Aorta (tissue), 5 donors: ENCODE measurements at places on chromosomes 7 and 10. TPM values are rescaled to one million over a fixed set of nuclear protein-coding genes. Genes with fewer than 3 reads are reported as not detected.

- H3K4me3 ChIP-seq: no peak overlapping the region
- no peak for DNase-seq
- H3K27me3 ChIP-seq: no peaks in the 10 kb centered on the region
- peaks cover under 1% of the 10 kb centered on the region for H3K4me1 ChIP-seq
Measured at GRCh38 chr10:97547962-97548361, 24.6 kb upstream of the ANKRD2 start.

DNA sequence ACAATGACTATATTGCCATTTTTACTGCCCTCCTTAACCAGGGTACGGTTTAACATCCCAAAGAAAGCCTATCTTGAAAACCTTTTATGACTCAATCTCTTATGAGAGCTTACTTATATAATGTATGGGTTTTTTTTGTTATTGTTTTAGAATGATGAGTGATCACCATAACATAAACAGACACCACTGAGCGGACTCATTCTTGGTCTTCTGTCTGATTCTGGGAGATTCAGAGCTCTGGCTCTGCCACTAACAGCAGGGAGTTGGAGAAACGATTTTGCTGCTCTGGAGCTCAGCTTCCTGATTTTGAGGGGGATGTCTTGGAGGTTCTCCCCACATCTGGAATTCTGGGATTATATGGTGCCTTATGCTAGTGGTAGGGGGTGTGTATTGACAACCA is 244.1 kb downstream of the FRMD4A start:
- no peaks in the 10 kb centered on the region for H3K27me3 ChIP-seq
- H3K4me3 ChIP-seq: no peak overlapping the region
- no peak overlapping the region for H3K27ac ChIP-seq
- no peak for DNase-seq

- H3K27ac ChIP-seq: no peak overlapping the region
- H3K4me3 ChIP-seq: no peak overlapping the region
- H3K27me3 ChIP-seq: no peaks in the 10 kb centered on the region
- no peaks in the 10 kb centered on the region for H3K4me1 ChIP-seq
- H3K36me3 ChIP-seq: peaks cover 3% of the 10 kb centered on the region
Measured at GRCh38 chr7:117188376-117188775, 134.5 kb downstream of the WNT2 start.

GRCh38 chr7:26193432-26194207 is 6.9 kb downstream of the HNRNPA2B1 start:
- DNase-seq: no peak
- no peak overlapping the region for H3K4me3 ChIP-seq
- H3K27ac ChIP-seq: no peak overlapping the region
- no peaks in the 10 kb centered on the region for H3K27me3 ChIP-seq

DNA sequence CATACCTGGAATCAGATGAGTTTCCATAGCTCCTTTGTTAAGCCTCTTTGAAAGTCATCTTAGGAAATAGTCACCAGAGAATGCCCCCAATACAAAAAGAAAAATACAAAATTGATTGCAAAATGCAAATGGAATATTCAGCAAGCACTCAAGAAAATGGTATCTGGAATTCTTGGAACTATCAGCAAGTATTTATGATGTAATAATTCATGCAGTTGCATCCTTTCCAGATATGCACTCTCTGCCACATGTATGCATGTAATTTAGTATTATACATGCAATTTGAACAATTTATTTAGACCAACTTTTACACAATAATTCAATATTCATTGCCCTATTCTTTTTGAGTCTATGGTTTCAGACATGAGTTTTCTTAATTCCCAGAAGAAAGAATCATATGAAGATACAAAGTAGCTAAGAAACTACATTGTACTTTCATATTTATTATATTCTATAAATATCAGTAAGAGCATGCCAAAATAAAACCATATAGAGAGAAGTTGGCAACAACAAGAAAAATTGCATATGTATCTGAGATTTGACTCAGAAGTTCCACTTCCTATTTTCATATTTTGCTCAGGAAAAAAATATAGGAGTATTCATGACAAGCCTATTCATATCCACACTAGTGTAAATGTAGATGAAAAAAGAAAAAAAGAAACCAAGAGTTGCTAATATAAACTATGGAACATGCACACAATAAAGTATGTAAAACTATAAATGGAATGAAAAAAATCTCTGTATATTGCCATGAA is 338.5 kb downstream of the SEMA3D start:
- H3K27me3 ChIP-seq: no peaks in the 10 kb centered on the region
- no peak overlapping the region for H3K4me3 ChIP-seq

DNA sequence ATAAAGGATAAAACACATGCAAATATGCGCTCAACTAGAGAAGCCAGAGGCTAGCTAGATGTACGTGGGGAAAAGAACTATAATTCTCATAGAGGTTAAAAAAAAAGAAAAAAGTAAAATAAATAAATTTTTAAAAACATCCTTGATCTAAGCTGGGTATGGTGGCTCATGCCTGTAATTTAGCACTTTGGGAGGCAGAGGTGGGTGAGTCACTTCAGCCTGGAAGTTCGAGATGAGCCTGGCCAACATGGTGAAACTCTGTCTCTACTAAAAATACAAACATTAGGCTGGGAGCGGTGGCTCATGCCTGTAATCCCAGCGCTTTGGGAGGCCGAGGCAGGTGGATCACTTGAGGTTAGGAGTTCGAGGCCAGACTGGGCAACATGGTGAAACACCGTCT is 18.6 kb upstream of the HSPA12A start:
- DNase-seq: no peak
- no peaks in the 10 kb centered on the region for H3K4me1 ChIP-seq
- no peaks in the 10 kb centered on the region for H3K27me3 ChIP-seq
- H3K27ac ChIP-seq: no peak overlapping the region

DNA sequence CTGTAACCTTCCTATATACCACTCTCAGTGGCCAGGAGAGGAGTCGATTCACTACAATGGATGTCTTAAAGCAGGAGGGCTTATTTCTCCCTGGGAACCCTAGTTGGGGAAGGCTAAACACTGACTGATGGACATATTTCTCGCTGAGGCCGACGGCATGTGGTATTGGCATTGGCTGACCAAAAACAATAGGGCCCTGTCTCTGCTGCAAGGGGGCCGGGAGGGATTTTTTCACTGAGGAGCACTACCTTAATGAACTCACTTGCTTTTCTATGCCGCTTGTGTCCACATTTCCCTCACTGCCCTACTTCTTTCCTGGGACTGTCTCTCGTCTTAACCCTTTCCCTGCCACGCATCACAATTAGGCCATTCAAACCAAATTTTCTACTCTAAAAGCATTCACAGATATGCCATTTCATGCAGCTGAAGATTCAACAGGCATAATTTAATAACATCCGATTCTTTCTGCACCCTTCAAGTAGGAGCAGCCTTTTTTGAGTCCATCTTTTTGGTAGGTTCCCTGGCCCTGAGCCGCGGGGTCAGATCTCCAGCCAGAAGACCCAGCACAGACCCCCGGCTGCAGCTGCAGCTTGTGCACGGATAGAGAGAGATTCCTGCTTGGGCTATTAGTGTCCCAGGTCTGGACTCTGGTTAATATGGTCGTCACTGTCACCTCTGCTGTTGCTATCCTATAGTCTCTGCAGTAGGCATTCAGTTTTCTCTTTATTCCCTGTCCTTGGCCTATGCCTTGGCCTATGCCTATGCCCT is 118.7 kb downstream of the HIPK2 start:
- H3K4me1 ChIP-seq: peaks cover 4% of the 10 kb centered on the region
- H3K36me3 ChIP-seq: no peaks in the 10 kb centered on the region
- no peak for DNase-seq
- no peak overlapping the region for H3K4me3 ChIP-seq
- no peak overlapping the region for H3K27ac ChIP-seq

GRCh38 chr10:58661336-58661735 is 148.7 kb downstream of the BICC1 start:
- no peaks in the 10 kb centered on the region for H3K36me3 ChIP-seq
- H3K4me1 ChIP-seq: no peaks in the 10 kb centered on the region
- DNase-seq: no peak
- no peak overlapping the region for H3K27ac ChIP-seq
- H3K4me3 ChIP-seq: no peak overlapping the region

DNA sequence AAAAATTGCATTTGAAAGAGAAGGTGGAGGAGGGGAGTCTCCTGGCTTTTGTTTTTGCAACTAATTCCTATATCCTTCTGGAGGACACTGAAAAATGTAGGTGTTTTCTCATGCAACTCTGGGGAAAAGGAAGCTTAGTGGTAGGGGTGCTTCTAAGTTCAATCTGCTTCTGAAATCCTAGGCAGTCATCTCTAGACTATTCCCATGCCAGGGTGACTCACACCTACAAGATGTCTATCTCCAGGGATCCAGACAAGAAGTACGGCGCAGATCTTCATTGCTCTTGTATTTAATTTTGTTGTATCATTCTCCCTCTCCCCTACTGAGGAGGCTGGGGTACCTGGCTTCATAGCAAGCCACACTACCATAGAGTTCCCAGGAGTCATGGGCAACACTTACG is 258.8 kb downstream of the PHF14 start:
- no peaks in the 10 kb centered on the region for H3K36me3 ChIP-seq
- no peaks in the 10 kb centered on the region for H3K4me1 ChIP-seq
- H3K27ac ChIP-seq: no peak overlapping the region
- no peaks in the 10 kb centered on the region for H3K27me3 ChIP-seq
- H3K4me3 ChIP-seq: no peak overlapping the region

DNA sequence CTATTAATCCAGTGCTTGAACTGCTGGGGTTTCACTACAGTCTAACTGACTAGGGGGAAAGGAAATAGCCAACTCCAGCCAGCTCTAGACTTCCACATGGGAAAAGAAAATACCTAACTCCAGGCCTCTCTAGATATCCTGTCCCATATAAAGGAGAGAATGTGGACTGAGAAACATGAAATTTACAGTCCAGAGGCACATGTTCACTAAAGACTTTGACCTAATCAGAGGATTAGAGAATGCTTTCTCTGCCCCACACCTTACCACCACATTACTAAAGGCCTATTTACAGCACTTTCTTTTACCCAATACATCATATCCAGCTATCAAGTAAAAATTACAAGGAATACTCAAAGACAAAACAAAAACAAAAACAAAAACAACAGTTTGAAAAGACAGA is 164.2 kb downstream of the PCLO start:
- no peaks in the 10 kb centered on the region for H3K4me1 ChIP-seq
- no peak for DNase-seq
- H3K27ac ChIP-seq: no peak overlapping the region
- H3K27me3 ChIP-seq: no peaks in the 10 kb centered on the region

DNA sequence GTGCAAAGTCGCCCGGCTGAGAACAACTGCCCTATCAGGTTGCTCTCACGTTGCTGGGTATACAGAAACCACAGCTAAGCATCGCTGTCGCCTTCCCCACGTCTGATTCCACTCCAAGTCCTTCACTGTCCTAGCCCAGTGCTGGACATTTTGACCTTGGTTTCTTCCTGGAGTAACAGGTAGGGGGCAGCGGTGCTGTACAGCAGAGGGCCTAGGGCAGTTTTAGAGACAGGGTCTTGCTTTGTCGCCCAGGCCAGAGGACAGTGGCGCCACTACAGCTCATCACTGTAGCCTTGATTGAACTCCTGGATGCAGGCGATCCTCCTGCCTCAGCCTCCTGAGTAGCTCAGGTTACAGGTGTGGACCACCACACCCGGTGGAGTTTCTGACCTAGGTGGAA is 2.6 kb downstream of the CLDN15 start:
- no peaks in the 10 kb centered on the region for H3K36me3 ChIP-seq
- no peak overlapping the region for H3K4me3 ChIP-seq
- H3K27ac ChIP-seq: no peak overlapping the region
- H3K4me1 ChIP-seq: no peaks in the 10 kb centered on the region
- H3K27me3 ChIP-seq: no peaks in the 10 kb centered on the region

DNA sequence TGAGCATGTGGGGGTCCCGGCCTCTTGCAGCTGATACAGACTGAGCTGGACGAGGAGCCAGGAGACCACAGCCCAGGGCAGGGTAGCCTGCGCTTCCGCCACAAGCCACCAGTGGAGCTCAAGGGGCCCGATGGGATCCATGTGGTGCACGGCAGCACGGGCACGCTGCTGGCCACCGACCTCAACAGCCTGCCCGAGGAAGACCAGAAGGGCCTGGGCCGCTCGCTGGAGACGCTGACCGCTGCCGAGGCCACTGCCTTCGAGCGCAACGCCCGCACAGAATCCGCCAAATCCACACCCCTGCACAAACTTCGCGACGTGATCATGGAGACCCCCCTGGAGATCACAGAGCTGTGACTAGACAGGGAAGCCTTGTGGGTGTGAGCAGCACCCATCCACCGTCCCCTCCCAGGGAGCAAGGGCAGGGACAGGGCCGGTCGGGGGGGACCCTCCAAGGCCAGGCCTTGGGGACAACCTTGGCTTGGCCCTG is 36.1 kb downstream of the PSAP start:
- no peak overlapping the region for H3K4me3 ChIP-seq
- DNase-seq: no peak
- no peak overlapping the region for H3K27ac ChIP-seq

GRCh38 chr10:58704671-58705141 is 192.0 kb downstream of the BICC1 start:
- no peaks in the 10 kb centered on the region for H3K27me3 ChIP-seq
- peak; percentile 65 for DNase-seq
- no peak overlapping the region for H3K4me3 ChIP-seq
- H3K27ac ChIP-seq: peak overlapping the region; percentile 32

DNA sequence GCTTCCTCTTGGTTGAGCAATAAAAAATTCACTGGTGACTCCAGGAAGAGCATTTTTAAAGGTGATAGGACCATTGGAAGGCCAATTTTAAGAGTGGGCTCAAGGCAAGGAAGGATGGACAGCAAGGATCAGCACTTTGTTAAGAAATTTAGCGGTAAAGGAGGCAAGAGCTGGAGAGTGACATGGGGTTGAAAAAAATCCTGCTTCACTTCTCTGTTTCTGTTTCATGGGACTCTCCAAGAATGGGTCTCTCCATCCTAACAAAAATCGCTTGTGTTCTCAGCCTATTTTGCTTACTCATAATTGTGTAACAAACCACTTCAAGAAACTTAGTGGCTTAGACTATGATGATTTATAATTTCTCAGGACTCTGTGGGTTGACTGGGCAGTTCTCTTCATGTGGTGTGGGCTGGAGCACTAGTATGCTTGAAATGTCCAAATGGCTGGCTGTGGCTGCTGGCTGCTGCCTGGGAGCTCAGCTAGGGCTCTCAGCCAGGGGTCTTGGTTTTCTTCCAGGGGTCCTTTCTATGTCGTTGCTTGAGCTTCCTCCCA is 59.8 kb upstream of the ZNRF2 start:
- DNase-seq: no peak
- no peak overlapping the region for H3K27ac ChIP-seq
- no peaks in the 10 kb centered on the region for H3K36me3 ChIP-seq
- H3K4me3 ChIP-seq: no peak overlapping the region
- H3K4me1 ChIP-seq: no peaks in the 10 kb centered on the region

HYAL4 gene
- not detected for total RNA-seq

ENKUR gene
- 0.36 TPM for total RNA-seq

BMPER gene
- total RNA-seq: 2.2 TPM

STOX1 gene
- 0.27 TPM for total RNA-seq

ZEB1 gene
- total RNA-seq: 187 TPM

CCL24 gene
- 2.4 TPM for total RNA-seq

SFTPA1 gene
- not detected for total RNA-seq

PHKG1 gene
- total RNA-seq: 4.6 TPM

OR2F2 gene
- not detected for total RNA-seq

DRGX gene
- not detected for total RNA-seq

PLAU gene
- total RNA-seq: 33.6 TPM
